ENCODE measurements at places on chromosomes 7 and 10. TPM values are rescaled to one million over a fixed set of nuclear protein-coding genes. Genes with fewer than 3 reads are reported as not detected.

AKR1D1 gene
- total RNA-seq, result 0.10 TPM

GRCh38 chr7:120407010-120407409 is 134.0 kb downstream of the KCND2 start:
- no peak for DNase-seq

DNA sequence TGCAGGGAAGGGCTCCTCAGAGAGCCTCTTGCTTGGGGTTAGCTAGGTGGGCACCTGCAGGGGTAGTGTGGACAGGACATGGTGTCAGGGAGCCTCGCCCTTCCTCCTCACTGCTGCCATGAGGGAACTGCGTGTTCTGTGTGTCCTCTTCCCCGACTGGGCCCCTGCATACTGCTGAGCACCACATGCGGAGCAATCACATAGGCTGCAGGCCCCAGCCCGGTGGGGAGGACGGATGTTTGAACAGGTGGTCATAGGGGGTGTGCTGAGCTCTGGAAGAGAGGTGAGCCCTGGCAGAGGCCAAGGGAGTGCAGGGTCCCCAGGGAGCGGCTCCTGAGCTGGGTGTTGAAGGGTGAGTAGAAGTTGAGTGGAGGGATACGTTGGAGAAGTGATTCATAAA is 48.3 kb upstream of the ZMIZ2 start:
- no peak for DNase-seq

- DNase-seq, result no peak
Measured at GRCh38 chr7:2138146-2138765, 94.5 kb downstream of the MAD1L1 start.

CASP7 gene
- total RNA-seq, result 30.5 TPM

GRCh38 chr10:100805543-100806355 is 60.4 kb downstream of the PAX2 start:
- DNase-seq, result no peak

WDR86 gene
- not detected for total RNA-seq

GRCh38 chr7:70793821-70794220 is 338.1 kb upstream of the GALNT17 start:
- DNase-seq, result no peak

TRPV6 gene
- 1.7 TPM for total RNA-seq

- DNase-seq, result no peak
Measured at GRCh38 chr10:96692427-96692826, 27.9 kb downstream of the PIK3AP1 start.

DNA sequence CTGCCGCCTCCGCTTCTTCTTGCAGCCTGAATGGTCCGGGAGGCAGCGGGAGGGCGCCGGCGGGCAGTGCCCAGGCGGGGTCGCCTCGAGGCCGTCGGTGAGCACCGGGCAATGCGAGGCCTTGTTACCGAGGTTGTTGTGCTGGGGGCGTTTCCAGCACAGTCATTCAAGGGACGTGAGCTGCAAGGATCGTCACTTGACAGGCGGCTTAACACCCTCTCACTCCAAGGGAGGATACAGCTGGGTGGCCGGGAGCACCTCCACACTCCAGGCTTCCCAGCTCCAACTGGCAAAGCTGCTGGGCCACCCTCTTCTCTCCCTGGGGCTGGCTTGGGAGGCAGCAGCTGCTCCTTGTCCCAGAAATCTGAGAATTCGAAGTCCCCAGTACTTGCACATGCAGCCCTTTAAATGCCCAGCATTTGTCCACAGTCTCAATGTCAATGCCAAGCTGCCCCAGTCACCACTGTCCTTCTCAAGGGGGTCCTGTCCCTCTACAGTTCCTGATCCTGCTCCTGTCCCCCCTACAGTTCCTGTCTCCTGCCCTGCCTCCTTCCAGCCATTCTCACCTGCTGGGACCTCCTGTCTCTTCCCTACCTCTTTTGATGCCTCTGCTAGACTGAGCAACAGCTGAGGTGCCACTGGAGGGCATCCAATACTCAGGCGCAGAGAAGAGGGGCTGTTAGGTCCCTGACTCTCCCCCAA is 4.4 kb upstream of the HOXA11 start:
- no peak for DNase-seq

IFIT1B gene
- not detected for total RNA-seq

DNA sequence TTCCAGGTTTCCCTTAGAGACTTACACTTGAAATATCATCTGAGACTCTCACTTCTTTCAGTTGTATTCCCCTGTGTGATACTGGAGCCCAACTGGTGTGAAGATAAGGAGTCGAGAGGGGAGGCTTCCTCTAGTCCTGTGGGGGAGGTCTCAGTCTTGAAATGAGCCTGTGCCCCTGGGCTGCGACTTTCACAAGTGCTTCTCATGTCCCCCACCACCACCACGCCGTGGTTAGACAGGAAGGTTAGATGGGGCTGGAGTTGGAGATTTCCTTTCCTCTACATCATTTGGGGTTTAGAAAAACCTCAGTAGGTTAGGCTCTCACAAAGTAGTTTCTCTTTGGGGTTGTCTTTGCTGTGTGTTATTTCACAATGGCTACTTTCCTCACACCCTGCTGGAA is 25.6 kb upstream of the MKX start:
- DNase-seq, result no peak

DNA sequence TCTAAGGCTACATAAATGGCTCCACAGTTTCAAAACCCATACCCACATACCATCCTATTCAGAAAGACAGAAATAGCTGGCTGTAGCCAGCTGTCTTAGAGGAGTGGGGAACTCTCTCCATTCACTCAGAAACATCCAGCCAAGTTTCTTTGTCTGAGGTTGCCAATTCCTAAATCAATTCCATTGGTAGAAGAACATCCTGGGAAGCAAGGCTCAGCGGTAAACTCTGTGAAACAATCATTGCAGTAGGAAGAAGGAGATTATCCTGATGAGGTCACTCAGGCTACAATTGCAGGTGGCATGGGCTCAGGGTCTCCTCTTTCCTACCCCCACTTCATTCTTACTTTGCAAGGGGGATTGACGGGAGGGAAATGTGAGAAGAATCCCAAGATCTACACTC is 154.0 kb downstream of the ETV1 start:
- no peak for DNase-seq

GRCh38 chr7:36862771-36863261 is 138.5 kb upstream of the AOAH start:
- no peak for DNase-seq

UPK3BL2 gene
- 7.0 TPM for total RNA-seq

STEAP4 gene
- total RNA-seq, result 0.15 TPM

GSTO1 gene
- 179 TPM for total RNA-seq

CASP2 gene
- total RNA-seq, result 64.1 TPM

GRCh38 chr10:36187380-36188079 is 545.4 kb upstream of the FZD8 start:
- no peak for DNase-seq

- peak; percentile 69 for DNase-seq
Measured at GRCh38 chr10:26881600-26882331, 21.0 kb upstream of the ABI1 start.

MET gene
- total RNA-seq, result 200 TPM

PDE1C gene
- 0.17 TPM for total RNA-seq

DNA sequence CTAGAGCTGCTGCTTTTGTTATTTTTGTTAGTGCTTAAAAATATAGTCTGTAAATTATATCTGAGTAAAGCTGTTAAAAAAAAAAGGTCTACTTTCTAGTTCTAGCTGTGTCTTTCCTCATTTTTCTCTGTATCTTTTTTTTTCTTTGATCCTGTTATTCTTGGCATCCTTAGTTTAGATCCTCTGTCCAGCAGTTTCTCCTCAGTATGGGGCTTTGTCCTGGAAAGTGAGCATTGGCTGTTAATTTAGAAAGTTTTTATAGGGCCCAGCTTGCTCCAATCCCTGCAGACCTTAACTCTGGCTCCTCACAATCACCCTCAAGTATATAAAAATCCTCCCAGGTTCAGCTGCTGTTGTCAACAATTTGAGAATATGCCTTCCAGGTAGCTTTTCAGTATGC is 23.5 kb downstream of the DDX50 start:
- DNase-seq, result no peak

DNA sequence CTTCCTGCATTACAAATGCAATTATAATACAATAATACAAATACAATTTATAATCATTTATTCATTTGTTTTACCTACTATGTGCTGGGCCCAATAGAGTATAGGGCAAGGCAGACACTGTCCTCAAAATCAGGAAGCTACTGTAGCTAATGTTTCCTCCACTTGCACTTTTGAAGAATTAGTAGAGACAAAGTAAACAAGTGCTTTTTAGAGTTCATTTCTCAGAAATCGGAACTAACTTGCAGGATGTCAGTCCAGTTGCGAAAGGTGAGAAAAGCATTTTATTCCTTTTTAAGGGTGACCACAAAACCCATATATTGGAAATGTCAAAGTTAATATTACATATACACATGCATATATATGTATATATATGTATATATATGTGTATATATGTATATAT is 14.2 kb downstream of the ADRB1 start:
- DNase-seq, result no peak

CYP26A1 gene
- 0.17 TPM for total RNA-seq

CRHR2 gene
- total RNA-seq, result not detected

SEPTIN7 gene
- total RNA-seq, result 140 TPM

GRCh38 chr10:84685047-84685660 is 356.8 kb downstream of the CCSER2 start:
- no peak for DNase-seq

- DNase-seq, result no peak
Measured at GRCh38 chr7:3589752-3590151, 288.7 kb downstream of the SDK1 start.

EDRF1 gene
- 49.2 TPM for total RNA-seq

- DNase-seq, result no peak
Measured at GRCh38 chr10:80526218-80526617, 11.5 kb upstream of the SH2D4B start.

FBXL15 gene
- 21.1 TPM for total RNA-seq

PAPSS2 gene
- total RNA-seq, result 14.6 TPM

GRCh38 chr7:11236680-11237079 is 263.0 kb downstream of the PHF14 start:
- no peak for DNase-seq

TYSND1 gene
- 13.6 TPM for total RNA-seq

- DNase-seq, result no peak
Measured at GRCh38 chr7:1421020-1421790, 38.1 kb downstream of the MICALL2 start.

DNA sequence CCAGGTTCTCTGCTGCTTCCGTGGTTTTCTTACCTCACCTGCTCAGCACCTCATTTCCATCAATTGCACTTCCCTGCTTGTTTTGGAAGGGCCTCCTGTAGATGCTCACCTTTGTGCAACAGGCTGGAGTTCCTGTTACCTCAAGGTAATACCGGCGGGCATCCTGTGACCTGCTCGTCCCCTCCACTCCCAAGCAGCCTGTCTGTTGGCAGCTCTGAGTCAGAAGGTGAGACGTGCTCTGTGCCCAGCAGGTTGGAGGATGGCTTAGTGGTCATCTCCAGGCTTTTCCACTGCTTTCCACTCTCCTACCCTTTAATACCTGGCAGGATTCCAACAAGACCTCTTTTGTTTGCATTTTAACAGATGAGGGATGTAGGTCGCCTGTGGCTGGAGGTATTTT is 86.0 kb downstream of the CAMK1D start:
- no peak for DNase-seq

GRCh38 chr7:74173074-74173473 is 1.1 kb upstream of the EIF4H start:
- no peak for DNase-seq

LRMDA gene
- 4.8 TPM for total RNA-seq

DNA sequence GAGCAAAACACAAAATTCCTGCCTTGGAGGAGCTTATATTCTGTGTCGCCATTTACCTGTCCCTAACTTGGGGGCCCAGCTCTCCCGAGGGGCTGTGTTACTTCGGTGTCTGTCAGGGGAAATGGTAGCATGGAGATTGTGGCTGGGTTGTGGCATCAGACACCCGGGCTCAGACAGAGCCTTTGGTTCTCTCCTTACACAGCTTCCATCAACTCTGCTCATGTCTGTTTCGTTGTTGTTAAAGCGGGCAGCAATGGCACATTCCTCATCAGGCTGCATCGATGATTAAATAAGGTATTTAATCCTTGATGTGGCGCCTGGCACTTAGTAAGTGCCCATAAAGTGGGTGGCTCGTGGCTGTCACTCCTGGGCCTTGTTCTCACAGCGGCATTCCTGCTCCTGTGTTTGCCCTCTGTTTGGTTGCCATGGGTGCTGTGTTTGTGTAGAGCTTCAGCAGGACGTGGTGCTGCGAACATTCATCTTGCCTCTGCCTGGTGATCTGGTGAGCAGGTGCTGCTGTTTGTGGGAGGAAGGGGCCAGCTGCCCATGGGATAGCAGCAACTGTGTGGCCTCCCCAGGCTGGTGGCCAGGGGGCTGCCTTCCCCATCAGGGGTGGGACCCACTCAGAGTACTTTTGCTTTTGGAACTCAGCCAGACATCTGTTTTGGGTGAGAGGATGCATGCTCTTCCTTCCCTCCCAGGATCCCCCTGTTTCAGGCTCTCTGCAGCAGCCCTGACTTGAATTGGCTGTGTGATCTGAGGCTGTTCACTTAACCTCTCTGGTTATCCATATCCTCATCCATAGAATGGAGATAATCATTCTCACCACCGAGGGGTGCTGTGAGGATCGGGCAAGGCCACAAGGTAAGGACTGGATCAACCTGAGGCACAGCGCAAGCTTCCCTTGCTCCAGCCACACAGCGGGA is 207.2 kb upstream of the SVIL start:
- no peak for DNase-seq

GRCh38 chr10:91188889-91189288 is 31.6 kb upstream of the PCGF5 start:
- DNase-seq, result no peak

DNA sequence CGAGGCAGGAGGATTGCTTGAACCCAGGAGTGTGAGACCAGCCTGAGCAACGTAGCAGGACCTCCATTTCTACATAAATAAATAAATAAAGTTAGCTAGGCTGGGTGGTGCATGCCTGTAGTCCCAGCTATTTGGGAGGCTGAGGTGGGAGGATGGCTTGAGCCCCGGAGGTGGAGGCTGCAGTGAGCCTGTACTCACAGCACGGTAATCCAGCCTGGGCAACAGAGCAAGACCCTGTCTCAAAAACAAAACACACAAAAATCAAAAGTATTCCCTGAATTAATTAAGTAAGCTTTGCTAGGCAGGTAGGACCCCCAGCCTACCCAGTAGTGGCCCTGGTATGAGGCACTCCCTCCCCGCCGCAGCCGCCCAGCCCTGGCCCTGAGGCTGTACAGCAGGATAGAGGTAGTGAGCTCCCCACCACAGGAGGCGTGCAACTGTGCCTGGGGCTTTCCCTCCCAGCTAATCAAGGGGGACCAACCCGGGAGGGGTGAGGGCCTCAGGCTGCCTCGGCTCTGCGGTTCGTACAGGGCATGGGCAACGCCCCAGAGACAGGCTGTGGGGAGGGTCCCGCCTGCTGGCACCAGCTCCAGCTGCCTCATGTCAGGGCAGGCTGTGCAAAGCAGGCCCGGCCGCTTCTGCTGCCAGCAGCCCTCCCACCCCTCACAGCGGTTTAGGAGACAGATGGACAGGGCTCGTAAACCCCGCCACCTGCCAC is 1.0 kb upstream of the CYP2W1 start:
- DNase-seq, result no peak

- DNase-seq, result no peak
Measured at GRCh38 chr10:36448760-36449691, 676.4 kb upstream of the ANKRD30A start.

ZNF783 gene
- total RNA-seq, result 12.5 TPM

ORC5 gene
- 30.2 TPM for total RNA-seq

- no peak for DNase-seq
Measured at GRCh38 chr7:329691-330281, 39.8 kb downstream of the FOXL3 start.

PITX3 gene
- 1.9 TPM for total RNA-seq

Measured in HCT116 (cell line).